ENCODE measurements at places on chromosomes 1 and 21.

- peak; percentile 64 for DNase-seq
Measured at GRCh38 chr1:201597551-201598230, 58.8 kb downstream of the NAV1 start.

DNA sequence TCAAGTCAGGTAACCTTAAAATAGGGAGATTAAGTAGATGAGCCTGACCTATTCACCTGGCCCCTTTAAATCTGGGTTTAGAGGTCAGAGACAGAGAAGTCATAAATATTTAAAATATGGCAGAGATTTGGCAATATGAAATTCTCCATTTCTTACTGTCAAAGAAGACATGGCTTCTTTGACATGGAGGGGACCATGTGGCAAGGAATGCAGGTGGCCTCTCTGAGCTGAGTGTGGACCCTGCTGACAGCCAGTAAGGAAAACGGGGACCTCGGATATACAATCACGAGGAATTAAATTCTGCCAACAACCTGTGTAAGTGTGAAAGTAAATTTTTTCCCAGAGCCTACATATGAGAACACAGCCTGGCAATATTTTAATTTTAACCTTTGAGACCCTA is 427.5 kb upstream of the PROX1 start:
- no peak for DNase-seq

GRCh38 chr1:59947047-59947938 is 20.7 kb upstream of the CYP2J2 start:
- DNase-seq: peak; percentile 89

GRCh38 chr1:5769146-5769545 is 223.1 kb downstream of the NPHP4 start:
- no peak for DNase-seq

DNA sequence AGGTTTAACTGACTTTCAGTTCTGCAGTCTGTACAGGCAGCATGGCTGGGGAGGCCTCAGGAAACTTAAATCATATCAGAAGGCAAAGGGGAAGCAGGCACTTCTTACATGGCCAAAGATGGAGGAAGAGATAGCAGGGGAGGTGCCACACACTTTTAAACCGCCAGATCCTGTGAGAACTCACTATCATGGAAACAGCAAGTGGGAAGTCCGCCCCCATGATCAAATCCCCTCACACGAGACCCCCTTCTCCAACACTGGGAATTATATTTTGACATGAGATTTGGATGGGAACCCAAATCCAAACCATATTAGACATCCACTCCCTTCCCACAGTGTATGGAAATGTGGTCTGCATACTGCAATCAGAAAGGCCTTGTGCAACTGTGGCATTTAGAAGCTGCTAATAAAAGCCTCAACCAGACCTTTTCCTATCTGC is 148.2 kb downstream of the FCRL5 start:
- DNase-seq: peak; percentile 17

- DNase-seq: no peak
Measured at GRCh38 chr1:63935143-63935542, 161.3 kb downstream of the ROR1 start.

- DNase-seq: peak; percentile 9
Measured at GRCh38 chr1:93288558-93288957, 57.1 kb upstream of the DR1 start.

GRCh38 chr1:208216062-208216461 is 28.1 kb downstream of the PLXNA2 start:
- no peak for DNase-seq

DNA sequence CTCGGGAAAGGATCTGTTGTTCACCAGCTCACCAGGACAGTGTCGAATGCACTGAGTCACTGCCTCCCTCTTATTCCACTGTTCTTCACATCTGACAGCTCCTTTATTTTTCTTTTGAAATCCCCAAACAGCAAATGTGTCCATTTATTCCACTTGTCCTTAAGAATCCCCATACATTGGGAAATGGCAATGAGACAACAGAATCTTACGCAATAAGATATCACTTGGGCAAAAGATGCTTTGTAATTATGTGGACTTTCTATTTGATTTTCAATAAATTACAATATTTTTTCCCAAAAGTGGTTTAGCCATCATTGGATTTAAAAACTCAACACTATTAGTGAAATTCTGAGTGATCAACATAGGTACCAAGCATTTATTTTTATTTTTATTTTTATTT is 3.7 kb downstream of the KRTAP20-2 start:
- DNase-seq: no peak

GRCh38 chr1:110872745-110873720 is at the start of gene CD53:
Gene CD53 (plus strand): TSS chr1:110873148. CDS start chr1:110891409, 18,261 bp downstream.
- DNase-seq: peak; percentile 67
